ENCODE measurements at places on chromosomes 13 and 19. TPM values are rescaled to one million over a fixed set of nuclear protein-coding genes. Genes with fewer than 3 reads are reported as not detected.

Gene LGI4
- total RNA-seq, result 0.28 TPM

Gene BORA
- 2.1 TPM for total RNA-seq

Gene SCAMP4
- total RNA-seq, result 22.0 TPM

Gene ADGRE2
- total RNA-seq, result under 0.01 TPM

Gene SLC8A2
- 0.18 TPM for total RNA-seq

Gene SYNGR4
- total RNA-seq, result not detected

Gene FREM2
- under 0.01 TPM for total RNA-seq

Gene C19orf73
- total RNA-seq, result 0.83 TPM

Gene MAST1
- total RNA-seq, result 0.18 TPM

Gene ZNF112
- 6.8 TPM for total RNA-seq

Gene PCDH20
- total RNA-seq, result not detected

Gene CILP2
- 0.37 TPM for total RNA-seq

Gene ZSCAN4
- total RNA-seq, result not detected

Gene REXO1
- 2.7 TPM for total RNA-seq

Gene CALR3
- total RNA-seq, result not detected

Gene AKT1S1
- 12.1 TPM for total RNA-seq

Gene IGFL2
- total RNA-seq, result not detected

Gene CEACAM1
- total RNA-seq, result not detected

Gene FAM216B
- total RNA-seq, result 0.09 TPM

Gene STOML3
- total RNA-seq, result not detected

Gene IZUMO4
- 1.0 TPM for total RNA-seq

Gene CYP4F2
- not detected for total RNA-seq

Gene TNFSF9
- total RNA-seq, result 0.37 TPM

Gene PNMA8A
- 1.4 TPM for total RNA-seq

Gene HSH2D
- total RNA-seq, result not detected

Gene LAIR1
- total RNA-seq, result not detected

Gene EFNA2
- not detected for total RNA-seq

Gene HSD17B14
- 6.8 TPM for total RNA-seq

Gene ZNF850
- 1.6 TPM for total RNA-seq

Gene KATNAL1
- 14.8 TPM for total RNA-seq

Gene ZNF296
- not detected for total RNA-seq

Gene SLC15A1
- total RNA-seq, result not detected

Gene UQCR11
- total RNA-seq, result 125 TPM

Gene TEKTIP1
- total RNA-seq, result not detected

Gene TRAPPC2B
- total RNA-seq, result 13.2 TPM

Gene CACNG6
- total RNA-seq, result 0.83 TPM

Gene TMEM59L
- total RNA-seq, result 1.00 TPM

Gene RDH8
- total RNA-seq, result not detected

Gene MAP2K7
- 5.8 TPM for total RNA-seq

Gene FAM124A
- 1.7 TPM for total RNA-seq

Gene ZNF223
- 4.1 TPM for total RNA-seq

Gene ZNF331
- total RNA-seq, result 11.2 TPM

Gene KCNN1
- total RNA-seq, result 0.09 TPM

Gene TNFAIP8L1
- 1.2 TPM for total RNA-seq

Gene DZIP1
- total RNA-seq, result 22.5 TPM

Gene STRN4
- total RNA-seq, result 55.9 TPM

Gene LRRC63
- not detected for total RNA-seq

Gene THSD8
- 0.46 TPM for total RNA-seq

Gene PLPPR3
- 1.1 TPM for total RNA-seq

Gene CPAMD8
- 0.43 TPM for total RNA-seq

Gene ZNF701
- 12.0 TPM for total RNA-seq

Gene ADGRL1
- 4.3 TPM for total RNA-seq

Gene CCDC159
- 9.6 TPM for total RNA-seq

Gene GZMM
- not detected for total RNA-seq
